ENCODE measurements at places on chromosomes 1 and 21. TPM values are rescaled to one million over a fixed set of nuclear protein-coding genes. Genes with fewer than 3 reads are reported as not detected.

- DNase-seq: no peak
Observed at GRCh38 chr1:45552331-45552730, 1.7 kb downstream of the AKR1A1 start.

NID1 gene
- total RNA-seq: not detected

F13B gene
- total RNA-seq: not detected

- no peak for DNase-seq
Observed at GRCh38 chr1:156167536-156167935, 14.2 kb downstream of the SEMA4A start.

DNA sequence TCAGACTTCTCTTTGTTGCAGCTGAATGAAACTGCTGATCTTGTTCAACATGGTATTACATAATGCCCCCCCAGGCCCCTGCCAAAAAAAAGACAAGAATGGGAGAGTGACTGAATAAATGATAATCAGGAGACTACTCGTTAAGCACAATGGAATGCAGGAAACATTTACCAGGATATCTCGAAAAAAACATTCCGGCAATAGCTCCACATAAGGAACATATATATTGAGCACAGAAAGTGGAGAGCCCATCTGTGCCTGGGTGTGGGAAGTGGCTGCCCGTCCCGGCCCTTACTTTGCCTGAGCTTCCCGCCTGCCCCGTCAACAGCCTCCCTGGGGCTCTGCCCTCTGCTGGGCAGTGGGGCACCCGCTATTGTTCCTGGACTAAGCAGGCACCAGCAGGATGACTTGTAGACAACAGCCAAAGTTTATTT, 13.3 kb downstream of the TRIM11 start:
- no peak for DNase-seq

GRCh38 chr1:203726417-203726867, 38.5 kb upstream of the LAX1 start:
- no peak for DNase-seq

- no peak for DNase-seq
Observed at GRCh38 chr1:7515175-7515574, 255.9 kb upstream of the VAMP3 start.

Measured in natural killer cell treated with Interleukin-12 subunit alpha and Interleukin-12 subunit beta and Interleukin-15 and Interleukin-18, amount 100 ng/mL, for 72 hours (primary cell).